Astrocyte (in vitro differentiated cells and primary cell): ENCODE measurements at places on chromosomes 11 and 22. TPM values are rescaled to one million over a fixed set of nuclear protein-coding genes. Genes with fewer than 3 reads are reported as not detected.
A peak's percentile ranks its signal among the peaks of the same experiment; 100 is the strongest.

GRCh38 chr22:46770151-46770641 lies 7.7 kb downstream of the TBC1D22A start:
- no peak for DNase-seq
- H3K27ac ChIP-seq, result no peak overlapping the region
- H3K27me3 ChIP-seq, result no peaks in the 10 kb centered on the region
- peaks cover 16% of the 10 kb centered on the region for H3K4me1 ChIP-seq

- no peak overlapping the region for H3K4me3 ChIP-seq
- H3K27me3 ChIP-seq, result no peaks in the 10 kb centered on the region
- no peak overlapping the region for H3K27ac ChIP-seq
- no peak for DNase-seq
- H3K36me3 ChIP-seq, result peaks cover 10% of the 10 kb centered on the region
These were observed 56.7 kb downstream of the AMBRA1 start for GRCh38 chr11:46537121-46537520.

DNA sequence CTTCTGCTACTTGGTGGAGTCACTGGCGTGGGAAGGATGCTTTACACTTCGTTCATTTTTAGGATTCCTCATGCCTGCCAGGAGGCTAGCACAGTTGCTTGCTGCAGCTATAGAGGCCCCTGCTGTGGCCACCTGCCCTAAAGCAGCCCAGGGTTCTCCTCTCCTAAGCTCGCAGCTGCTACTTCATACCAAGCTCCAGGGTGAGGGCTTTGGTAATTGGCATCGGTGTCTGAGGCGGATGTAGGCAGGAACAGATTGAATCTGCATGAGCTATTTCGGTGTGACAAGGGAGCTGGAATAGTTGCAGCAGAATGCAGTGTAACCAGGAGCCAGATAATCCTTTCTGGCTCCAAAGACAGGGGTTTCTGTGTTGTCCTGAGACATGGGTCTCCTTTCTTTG lies 133.1 kb downstream of the MICAL2 start:
- H3K27me3 ChIP-seq, result no peaks in the 10 kb centered on the region
- H3K27ac ChIP-seq, result no peak overlapping the region
- peaks cover 20% of the 10 kb centered on the region for H3K4me1 ChIP-seq
- peaks cover 94% of the 10 kb centered on the region for H3K36me3 ChIP-seq

GRCh38 chr11:115476463-115477286 lies 27.5 kb downstream of the CADM1 start:
- H3K36me3 ChIP-seq, result no peaks in the 10 kb centered on the region
- no peak overlapping the region for H3K4me3 ChIP-seq
- no peaks in the 10 kb centered on the region for H3K4me1 ChIP-seq

DNA sequence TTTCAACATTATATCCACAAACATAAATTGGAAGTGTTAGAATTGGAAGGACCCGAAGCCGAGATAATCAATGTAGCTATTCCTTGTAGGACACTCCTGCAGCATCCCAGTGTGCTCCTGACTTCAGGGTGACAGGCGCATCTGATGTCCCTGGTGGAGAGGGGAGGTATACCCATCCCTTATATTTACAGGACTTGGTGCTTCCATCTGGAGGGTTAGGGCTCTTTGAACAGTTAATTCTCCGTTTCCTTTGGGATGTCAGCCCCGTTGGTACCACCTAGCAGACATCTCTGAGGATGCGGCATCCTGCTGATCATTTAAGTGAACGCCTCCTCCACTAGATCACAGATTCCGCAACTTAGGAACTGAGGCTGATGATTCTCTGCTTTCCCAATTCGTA lies 451.3 kb downstream of the OPCML start:
- H3K27me3 ChIP-seq, result peaks cover 51% of the 10 kb centered on the region
- no peaks in the 10 kb centered on the region for H3K36me3 ChIP-seq
- H3K27ac ChIP-seq, result no peak overlapping the region
- H3K4me1 ChIP-seq, result no peaks in the 10 kb centered on the region
- DNase-seq, result no peak

DNA sequence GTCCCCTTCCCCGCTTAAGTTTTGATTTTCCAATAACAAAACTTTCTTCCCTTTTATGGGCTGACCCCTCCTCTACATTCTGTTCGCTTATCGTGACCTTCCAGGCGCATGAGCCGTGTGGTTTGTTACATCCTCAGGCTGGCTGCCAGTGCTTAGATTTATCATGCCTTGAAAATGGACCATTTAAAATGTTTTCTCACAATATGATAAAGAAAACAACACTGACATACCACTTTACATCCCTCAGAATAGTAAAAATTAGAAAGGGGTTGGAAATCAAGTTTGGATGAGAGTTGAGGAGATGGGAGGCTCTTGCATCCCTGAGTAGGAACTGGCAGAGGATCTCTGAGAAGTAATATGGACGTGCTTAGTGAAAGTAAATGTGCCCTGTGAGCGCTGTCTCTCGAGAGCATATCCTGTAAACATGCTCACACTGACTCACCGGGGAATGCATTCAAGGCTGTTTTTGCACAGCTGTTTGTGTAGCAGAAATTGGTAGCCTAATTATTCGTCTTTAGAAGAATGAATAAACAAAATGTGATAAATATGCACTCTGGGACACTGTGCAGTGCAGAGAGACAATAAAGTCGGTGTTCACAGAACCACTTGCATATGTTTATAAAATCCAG lies 17.1 kb upstream of the TOLLIP start:
- no peaks in the 10 kb centered on the region for H3K36me3 ChIP-seq
- H3K4me3 ChIP-seq, result no peak overlapping the region
- no peak for DNase-seq
- H3K27ac ChIP-seq, result no peak overlapping the region
- peaks cover 2% of the 10 kb centered on the region for H3K27me3 ChIP-seq

DNA sequence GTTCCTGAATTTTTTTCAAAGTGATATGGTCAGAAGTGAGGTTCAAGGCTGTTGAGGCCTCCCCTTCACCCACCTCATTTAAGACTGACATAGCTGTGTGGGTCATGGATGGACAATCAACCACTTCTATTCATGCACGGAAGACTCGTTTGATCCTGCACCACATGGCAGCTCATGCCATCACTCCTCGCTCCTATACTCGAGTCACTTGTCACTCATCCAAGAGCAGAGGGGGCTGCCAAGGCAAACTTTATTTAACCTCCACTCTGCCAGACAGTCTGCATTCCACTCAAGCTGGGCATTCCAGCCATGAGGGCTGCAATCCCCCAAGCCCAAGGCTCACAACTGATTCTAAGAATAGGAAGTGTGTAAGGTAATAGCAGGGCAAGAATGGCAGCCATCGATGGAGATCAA lies 34.1 kb downstream of the SNX19 start:
- H3K27ac ChIP-seq, result peak overlapping the region; percentile 35
- no peak overlapping the region for H3K4me3 ChIP-seq
- H3K36me3 ChIP-seq, result peaks cover 48% of the 10 kb centered on the region
- H3K27me3 ChIP-seq, result no peaks in the 10 kb centered on the region
- H3K4me1 ChIP-seq, result peaks cover 9% of the 10 kb centered on the region

- no peaks in the 10 kb centered on the region for H3K36me3 ChIP-seq
- H3K27me3 ChIP-seq, result peaks cover 47% of the 10 kb centered on the region
- no peak overlapping the region for H3K4me3 ChIP-seq
- no peak for DNase-seq
These were observed 95.6 kb upstream of the E2F8 start for GRCh38 chr11:19336331-19336730.

GRCh38 chr11:27212248-27212780 lies 150.7 kb downstream of the CCDC34 start:
- H3K27ac ChIP-seq, result peak overlapping the region; percentile 93
- H3K4me3 ChIP-seq, result no peak overlapping the region
- H3K27me3 ChIP-seq, result no peaks in the 10 kb centered on the region
- H3K36me3 ChIP-seq, result no peaks in the 10 kb centered on the region
- no peak for DNase-seq

DNA sequence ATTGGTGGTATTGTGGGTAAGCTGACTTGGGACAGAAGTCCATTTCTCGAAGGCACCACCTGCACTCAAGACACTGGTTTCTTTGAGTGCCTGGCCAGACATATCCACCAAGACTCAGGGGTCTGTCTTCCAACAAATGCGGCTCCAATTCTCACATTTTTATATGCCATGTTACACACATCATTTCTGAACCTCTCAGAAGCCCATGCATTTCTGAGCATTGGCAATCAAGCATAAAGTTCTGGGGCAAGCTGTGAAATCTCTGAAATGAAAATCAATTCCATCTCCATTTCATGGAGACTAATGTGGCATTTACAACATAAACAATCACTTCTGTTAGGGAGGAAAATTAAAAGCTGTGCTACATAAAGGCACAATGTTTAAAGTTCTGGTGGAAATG lies 243.7 kb downstream of the KIRREL3 start:
- no peaks in the 10 kb centered on the region for H3K36me3 ChIP-seq
- no peaks in the 10 kb centered on the region for H3K27me3 ChIP-seq

DNA sequence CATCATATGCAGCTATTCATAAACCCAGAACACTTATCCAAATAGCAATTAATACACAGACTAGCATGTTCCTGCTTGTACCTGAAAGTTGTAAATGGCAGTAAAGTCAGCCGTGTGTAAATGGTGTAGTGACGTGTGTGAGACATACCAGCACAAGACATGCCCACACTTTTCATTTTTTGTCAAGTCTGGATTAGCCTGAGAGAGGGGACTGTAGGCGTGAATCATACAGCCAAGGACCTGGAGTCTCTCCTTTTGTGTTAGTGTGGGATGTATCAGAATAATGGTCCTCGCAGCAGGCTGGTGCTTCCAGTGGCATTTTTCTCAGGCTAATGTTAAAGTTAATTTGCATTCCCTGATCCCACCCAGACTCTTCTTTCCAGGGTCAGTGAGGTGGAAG lies 116.8 kb upstream of the BMAL1 start:
- peaks cover 19% of the 10 kb centered on the region for H3K27me3 ChIP-seq
- DNase-seq, result no peak
- no peak overlapping the region for H3K4me3 ChIP-seq
- H3K27ac ChIP-seq, result no peak overlapping the region

GRCh38 chr22:21989049-21989448 lies 6.5 kb upstream of the TOP3B start:
- H3K27me3 ChIP-seq, result peaks cover 14% of the 10 kb centered on the region
- H3K4me3 ChIP-seq, result no peak overlapping the region
- no peak for DNase-seq
- H3K36me3 ChIP-seq, result no peaks in the 10 kb centered on the region
- no peak overlapping the region for H3K27ac ChIP-seq

- no peak overlapping the region for H3K27ac ChIP-seq
- peaks cover 4% of the 10 kb centered on the region for H3K4me1 ChIP-seq
- no peak for DNase-seq
These were observed 40.3 kb downstream of the OR5B17 start for GRCh38 chr11:58318532-58318931.

DNA sequence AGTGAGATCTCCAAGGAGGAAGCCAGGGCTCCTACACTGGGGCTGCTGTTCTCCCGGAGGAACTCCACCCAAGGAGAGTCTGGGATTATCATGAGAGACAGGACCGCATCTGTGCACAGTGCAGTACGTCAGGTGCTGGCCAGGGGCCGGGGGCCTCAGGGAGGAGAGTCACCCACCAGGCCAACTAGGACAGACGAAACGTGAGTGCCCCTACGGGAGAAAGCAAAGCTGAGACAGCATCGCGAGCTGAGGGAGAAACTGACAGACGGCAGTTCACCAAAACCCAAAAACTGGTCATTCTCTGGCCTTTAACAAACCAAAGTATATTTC lies 273.4 kb downstream of the BRD1 start:
- no peaks in the 10 kb centered on the region for H3K4me1 ChIP-seq
- DNase-seq, result no peak
- H3K4me3 ChIP-seq, result no peak overlapping the region
- no peaks in the 10 kb centered on the region for H3K27me3 ChIP-seq
- no peak overlapping the region for H3K27ac ChIP-seq

GRCh38 chr22:42208362-42208761 lies 62.1 kb downstream of the TCF20 start:
- H3K27me3 ChIP-seq, result no peaks in the 10 kb centered on the region
- no peak overlapping the region for H3K27ac ChIP-seq
- H3K4me1 ChIP-seq, result no peaks in the 10 kb centered on the region
- peaks cover 13% of the 10 kb centered on the region for H3K36me3 ChIP-seq
- no peak for DNase-seq

DNA sequence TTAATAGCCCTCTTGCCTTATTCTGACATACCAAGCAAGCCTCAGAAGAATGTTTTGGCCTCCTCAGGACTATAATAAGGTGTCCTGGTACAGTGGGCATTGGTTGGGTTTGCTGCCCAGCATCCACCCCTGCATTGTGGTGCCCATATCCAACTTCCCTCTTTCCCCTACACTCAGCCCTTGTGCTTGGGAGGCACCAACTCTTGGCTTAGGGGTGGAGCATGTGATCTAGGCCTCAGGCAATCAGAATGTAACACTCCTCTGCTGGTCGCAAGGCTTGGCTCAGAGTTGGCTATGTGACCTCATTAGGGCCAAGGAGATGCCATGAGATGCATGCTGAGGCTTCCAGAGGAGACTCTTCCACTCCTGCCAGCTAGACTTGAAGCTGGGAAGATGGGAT lies 123.0 kb downstream of the CSNK2A3 start:
- no peaks in the 10 kb centered on the region for H3K36me3 ChIP-seq
- no peak overlapping the region for H3K4me3 ChIP-seq
- no peaks in the 10 kb centered on the region for H3K4me1 ChIP-seq
- DNase-seq, result no peak
- no peak overlapping the region for H3K27ac ChIP-seq

DNA sequence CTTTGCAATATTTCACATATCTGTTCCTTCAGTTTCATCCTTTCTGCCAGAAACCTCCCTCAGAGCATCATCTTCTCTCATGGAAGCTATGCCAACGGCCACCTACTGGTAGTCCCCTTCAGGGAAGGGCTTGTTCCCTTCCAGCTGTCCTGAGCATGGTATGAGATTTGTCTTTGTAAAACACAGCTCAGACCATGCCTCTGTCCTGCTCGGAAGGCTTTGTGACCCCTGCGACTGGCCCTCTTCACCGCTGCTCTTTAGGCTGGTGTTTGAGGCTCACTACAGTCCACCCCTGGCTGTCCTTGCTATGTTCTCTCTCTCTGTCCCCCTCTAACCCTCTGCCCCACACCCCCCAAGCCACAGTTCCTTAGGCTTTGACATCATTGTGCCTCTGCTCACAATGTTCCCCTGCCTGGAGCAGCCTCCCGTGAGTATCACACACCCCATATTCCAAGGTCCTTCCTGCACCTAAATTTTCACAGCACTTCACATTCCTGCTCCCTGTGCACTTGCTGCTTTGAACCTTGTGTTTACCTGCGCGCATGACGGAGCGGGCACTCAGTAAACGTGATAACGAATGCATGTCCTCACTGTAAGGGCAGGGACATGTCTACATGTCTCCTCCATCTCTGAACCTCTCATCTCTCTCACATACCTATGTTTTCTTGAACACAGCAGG lies 24.0 kb upstream of the ACER3 start:
- H3K27ac ChIP-seq, result no peak overlapping the region
- no peak overlapping the region for H3K4me3 ChIP-seq
- no peaks in the 10 kb centered on the region for H3K36me3 ChIP-seq

- DNase-seq, result no peak
- no peak overlapping the region for H3K4me3 ChIP-seq
- no peaks in the 10 kb centered on the region for H3K36me3 ChIP-seq
- no peak overlapping the region for H3K27ac ChIP-seq
These were observed 596.0 kb upstream of the B3GAT1 start for GRCh38 chr11:135008001-135008405.

OR6A2 gene
- 0.09 TPM in 1 of 2 replicates, not detected in the other for total RNA-seq

MS4A6A gene
- not detected in 2 replicates for total RNA-seq

OR10A5 gene
- total RNA-seq, result not detected in 2 replicates

ARHGEF17 gene
- 59.7 and 66.4 TPM in 2 replicates for total RNA-seq

CCDC188 gene
- not detected in 2 replicates for total RNA-seq

MMP13 gene
- total RNA-seq, result 1.2 and 3.9 TPM in 2 replicates

MFNG gene
- total RNA-seq, result 0.87 and 1.4 TPM in 2 replicates

OR52A5 gene
- not detected in 2 replicates for total RNA-seq
